ENCODE measurements at places on chromosomes 7 and 10.

GRCh38 chr7:40848541-40849221, 713.9 kb downstream of the SUGCT start:
- DNase-seq, result no peak

GRCh38 chr7:76294344-76295024, 8.0 kb upstream of the HSPB1 start:
- DNase-seq, result peak; percentile 95

DNA sequence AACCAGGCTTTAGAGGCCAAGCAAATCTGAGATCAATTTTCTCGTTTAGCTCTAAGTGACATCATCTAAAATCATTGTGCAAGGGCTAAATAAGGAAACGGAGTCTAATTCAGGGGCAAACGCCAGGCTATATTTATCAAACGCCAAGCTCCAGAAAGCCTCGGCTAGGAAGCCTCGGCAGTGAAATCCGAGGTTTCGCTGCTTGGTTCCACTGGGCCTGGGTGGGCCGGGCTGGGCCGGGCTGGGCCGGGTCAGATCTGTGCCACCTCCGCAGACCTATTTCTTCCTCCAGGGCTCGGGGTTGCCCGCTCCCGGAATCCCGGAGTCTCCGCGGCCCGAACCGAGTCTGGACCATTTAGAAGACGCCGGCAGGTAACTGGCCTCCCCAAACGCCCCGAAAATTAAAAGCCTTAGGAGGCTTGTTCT, 459 bp upstream of the FEZF1 start:
- DNase-seq, result no peak

DNA sequence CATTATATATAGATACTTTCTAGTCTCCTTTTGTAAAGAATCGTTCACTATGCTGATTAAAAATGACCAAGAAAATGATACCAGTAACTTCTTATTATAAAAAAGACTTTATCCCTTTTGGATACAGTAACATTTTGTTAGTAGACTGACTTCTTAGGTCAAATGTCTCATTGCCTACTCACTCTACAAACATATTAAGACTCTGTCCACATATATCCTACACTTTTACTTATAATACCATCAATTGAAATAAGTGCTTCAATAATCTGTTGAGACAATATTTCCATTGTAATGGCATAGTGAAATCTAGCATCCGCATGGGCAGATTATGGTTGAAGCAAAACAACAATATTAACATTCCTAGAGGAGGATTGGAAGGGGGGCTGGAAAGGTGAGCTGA, 180.6 kb downstream of the ARL4A start:
- no peak for DNase-seq

DNA sequence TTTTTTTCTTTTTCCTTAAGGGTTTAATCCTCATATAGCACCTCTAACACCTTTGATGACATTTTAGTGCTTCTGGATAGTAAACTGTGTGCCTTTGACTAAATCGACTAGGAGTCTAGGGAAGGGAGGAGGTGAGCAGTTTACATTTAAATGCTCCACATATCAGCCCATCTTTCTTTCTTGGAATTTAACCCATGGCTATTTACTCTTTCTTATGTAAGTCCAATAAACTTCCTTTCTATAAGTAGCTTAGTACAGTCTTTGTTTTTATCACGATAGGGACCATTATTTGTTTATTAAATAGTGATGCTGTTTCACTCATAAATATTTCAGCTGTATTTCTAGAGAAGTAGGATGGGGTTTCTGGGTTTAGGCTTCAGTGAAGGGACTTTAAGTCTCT, 669.9 kb downstream of the AUTS2 start:
- DNase-seq, result no peak

DNA sequence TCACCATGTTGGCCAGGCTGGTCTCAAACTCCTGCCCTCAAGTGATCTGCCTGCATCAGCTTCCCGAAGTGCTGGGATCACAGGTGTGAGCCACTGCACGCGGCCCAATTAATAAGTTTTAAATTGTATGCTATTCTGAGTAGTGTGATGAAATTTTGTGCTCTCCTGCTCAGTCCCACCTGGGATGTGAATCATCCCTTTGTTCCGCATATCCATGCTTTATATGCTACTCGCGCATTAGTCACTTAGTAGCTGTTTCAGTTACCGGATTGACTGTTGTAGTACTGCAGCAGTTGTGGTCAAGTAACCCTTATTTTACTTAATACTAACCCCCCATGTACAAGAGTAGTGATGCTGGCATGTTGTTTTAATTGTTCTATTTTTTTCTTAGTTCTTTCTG, 47.3 kb upstream of the OIT3 start:
- no peak for DNase-seq

DNA sequence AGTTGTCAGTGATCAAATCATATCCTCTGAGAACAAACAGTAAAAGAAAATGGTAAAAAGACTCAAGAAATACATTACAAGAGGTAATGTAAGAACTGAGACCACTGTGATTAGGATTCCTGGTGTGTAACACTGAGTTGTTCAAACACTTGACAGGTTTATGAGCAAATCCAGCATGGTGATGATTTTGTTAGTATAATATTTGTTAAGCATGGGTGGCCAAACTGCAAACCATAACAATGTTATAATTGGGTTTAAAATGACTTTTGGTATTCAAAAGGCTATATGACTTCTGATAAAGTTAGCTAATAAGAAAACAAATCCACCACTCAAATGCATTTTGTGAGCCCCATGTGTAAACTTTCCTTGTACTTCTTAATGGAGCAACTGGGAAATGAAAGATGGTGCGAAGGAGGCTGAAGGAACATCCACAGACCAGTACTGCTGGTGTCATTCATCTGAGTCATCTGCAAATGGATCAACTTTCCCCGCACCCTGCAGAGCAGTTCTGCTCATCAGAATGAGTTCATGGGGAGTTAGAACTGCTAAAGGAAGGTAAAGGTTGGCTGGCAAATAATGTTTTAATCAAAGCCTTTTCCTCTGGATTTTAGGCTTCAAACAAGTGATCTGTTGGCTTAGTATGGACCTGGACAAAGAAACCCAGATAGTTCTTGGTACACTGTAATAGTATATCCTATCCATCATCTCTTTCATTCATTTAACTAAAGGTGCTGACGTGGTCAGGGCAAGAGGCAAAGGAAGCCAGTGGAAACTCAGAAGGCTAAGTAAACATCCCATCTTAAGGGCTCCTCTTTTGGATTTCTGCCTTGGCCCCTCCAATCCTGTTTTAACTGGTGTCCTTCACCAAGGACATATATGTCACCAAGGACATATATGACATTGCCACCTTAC, 45.0 kb downstream of the AFAP1L2 start:
- DNase-seq, result no peak

GRCh38 chr7:80588591-80588990, 49.9 kb upstream of the CD36 start:
- no peak for DNase-seq

DNA sequence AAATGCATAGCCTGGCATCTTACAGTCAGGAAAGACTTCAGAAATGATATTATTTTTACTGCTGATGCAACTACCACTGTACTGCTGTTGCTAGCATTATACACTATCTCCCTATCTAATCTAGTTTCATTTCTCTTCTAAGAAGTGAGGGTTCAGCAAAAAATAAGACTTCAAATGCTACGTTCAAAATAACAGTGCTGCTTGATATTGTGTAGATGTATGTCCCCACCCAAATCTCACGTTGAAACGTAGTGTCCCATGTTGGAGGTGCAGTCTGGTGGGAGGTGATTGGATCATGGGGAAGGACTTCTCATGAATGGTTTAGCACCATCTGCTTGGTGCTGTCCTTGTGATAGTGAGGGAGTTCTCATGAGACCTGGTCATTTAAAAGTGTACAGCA, 129.4 kb downstream of the ANK3 start:
- no peak for DNase-seq

DNA sequence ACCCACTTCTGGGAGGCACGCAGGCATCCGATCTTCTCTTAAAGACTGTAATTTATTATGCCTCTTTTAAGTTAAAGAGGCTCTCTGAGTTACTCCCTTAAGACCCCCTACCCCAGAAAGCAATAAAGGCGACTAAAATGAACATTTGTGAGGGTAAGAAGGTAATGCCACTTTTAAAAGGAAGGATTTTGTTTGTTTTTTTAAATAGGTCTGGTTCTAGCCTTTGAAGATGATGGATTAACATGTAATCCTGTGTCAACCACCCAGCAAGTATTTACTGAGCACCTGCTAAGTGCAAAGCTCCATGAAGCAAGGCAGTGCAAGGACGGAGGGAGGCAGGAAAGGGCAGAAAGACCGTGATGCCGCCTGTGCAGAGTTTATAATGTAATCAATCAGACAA, 26.1 kb downstream of the SH3PXD2A start:
- DNase-seq, result no peak
